ENCODE measurements at places on chromosomes 6 and 20. TPM values are rescaled to one million over a fixed set of nuclear protein-coding genes. Genes with fewer than 3 reads are reported as not detected.

DNA sequence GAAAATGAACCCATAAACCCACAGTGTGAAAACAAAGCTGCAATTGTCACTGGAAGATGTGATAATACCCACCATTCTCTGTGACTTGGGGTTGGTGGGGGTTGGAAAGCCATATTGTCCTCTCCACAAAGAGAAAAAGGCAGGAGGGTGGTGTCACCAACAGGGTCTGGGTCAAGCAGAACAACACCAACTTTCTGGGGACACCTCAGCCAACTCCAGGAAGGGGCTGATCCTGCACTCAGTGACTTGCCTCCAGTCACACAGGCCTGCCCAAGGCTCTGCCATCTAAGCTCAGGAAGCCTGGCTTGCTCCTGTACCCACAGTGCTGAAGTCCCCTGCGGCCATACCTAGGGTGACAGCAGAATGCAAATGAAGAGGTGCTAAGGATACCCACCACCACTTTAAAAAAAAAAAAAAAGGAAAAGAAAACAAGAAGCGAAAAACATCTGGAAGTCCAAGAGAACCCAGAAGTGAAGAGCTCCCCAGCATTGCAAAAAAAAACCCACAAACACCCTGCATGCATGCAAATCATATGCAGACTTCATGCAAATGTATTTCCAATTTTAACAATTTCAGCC lies 110.6 kb downstream of the PREX1 start:
- no peak for DNase-seq
- no peak overlapping the region for H3K4me3 ChIP-seq
- peak overlapping the region; percentile 70 for H3K27ac ChIP-seq
- H3K27me3 ChIP-seq = no peaks in the 10 kb centered on the region

OXT gene
- polyA plus RNA-seq = not detected

- no peak overlapping the region for H3K4me3 ChIP-seq
- H3K27me3 ChIP-seq = no peaks in the 10 kb centered on the region
- no peaks in the 10 kb centered on the region for H3K36me3 ChIP-seq
- no peaks in the 10 kb centered on the region for H3K4me1 ChIP-seq
Observed at GRCh38 chr6:72421387-72421786, 200.5 kb upstream of the KCNQ5 start.

NUP43 gene
- polyA plus RNA-seq = 7.2 TPM

DNA sequence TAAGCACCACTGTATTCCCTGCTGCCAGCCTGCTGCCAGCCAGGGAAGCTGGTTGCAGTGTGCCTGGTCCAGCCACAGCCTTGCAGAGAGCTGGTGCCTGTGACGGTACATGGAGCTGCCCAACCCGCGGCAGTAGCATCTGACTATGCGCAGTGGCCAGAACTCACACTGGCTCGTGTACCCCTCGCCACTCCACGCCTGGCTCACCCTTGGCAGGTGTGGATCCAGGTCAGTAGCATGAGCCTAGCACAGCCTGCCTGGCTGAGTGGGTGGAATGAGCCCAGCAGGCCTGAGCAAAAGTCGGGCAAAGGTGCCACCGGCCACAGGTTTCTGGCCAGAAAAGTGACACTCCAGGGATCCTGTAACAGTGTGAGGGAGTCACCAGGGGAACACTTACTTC lies 361.7 kb upstream of the MAP3K7 start:
- no peaks in the 10 kb centered on the region for H3K4me1 ChIP-seq
- no peak for DNase-seq

CTCFL gene
- polyA plus RNA-seq = not detected

All from CD14-positive monocyte (primary cell).